Stomach (tissue), 19 donors: ENCODE measurements at places on chromosomes 12 and 14.

DNA sequence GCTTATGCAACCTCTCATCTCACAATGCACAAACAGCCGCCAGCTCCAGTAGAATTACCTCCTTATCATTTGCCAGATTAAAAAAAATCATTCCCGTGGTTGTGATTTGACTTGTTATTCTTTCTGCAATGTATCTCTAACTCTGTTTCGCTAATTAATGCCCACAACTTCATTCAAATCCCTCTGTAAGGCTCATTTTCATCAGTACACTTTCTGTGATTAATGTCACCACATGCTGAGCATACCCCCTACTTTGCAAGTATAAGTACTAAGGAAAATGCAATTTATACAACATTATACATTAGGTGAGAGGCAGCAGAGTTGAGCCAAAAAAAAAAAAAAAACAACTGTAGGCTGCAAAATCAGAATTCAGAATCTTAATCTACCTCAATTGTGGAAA, 166.0 kb downstream of the FSCB start:
- no peak for DNase-seq

DNA sequence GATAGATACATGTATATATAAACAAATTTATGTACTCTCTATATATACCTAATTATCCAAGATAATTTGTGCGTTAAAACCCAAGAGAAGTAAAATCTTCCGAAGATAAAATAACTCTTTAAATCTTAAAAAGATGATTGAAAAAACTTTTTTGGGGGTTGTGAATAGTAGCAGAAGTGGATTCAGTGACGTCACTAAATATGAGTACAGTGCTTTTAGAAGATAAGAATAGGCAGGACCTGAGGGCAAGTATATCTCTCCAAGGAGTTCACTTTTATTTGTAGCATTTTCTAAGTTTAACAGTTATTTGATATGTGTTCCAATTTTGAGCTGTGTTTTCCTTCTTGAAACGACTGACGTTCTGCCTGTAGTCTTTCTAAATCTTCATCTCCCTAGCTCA, 319.8 kb downstream of the PPFIA2 start:
- no peak for DNase-seq

DNA sequence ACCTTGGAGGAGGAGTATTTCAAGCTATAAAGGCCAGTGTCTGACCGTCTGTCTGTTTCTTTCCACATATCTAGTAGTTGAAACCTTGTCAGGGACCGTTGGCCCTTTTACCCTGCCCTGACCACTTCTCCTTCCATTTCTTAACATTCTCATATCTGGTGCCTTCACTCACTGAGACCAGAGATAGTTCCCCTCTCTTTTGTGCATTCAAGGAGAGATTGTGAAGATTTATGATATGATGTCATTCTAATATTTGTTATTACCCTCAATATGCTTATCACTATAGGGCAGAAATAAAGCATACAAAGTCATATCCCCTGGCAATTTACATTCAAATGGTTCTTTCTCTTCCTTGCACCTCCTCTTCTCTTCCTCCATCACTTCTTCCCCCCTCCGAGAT, 83.3 kb downstream of the PLXNC1 start:
- DNase-seq, result no peak

- DNase-seq, result peak; percentile 87
Measured at GRCh38 chr14:57502586-57503254, 9.1 kb upstream of the CCDC198 start.

- peak; percentile 57 for DNase-seq
Measured at GRCh38 chr12:54159140-54159539, 29.6 kb downstream of the SMUG1 start.

DNA sequence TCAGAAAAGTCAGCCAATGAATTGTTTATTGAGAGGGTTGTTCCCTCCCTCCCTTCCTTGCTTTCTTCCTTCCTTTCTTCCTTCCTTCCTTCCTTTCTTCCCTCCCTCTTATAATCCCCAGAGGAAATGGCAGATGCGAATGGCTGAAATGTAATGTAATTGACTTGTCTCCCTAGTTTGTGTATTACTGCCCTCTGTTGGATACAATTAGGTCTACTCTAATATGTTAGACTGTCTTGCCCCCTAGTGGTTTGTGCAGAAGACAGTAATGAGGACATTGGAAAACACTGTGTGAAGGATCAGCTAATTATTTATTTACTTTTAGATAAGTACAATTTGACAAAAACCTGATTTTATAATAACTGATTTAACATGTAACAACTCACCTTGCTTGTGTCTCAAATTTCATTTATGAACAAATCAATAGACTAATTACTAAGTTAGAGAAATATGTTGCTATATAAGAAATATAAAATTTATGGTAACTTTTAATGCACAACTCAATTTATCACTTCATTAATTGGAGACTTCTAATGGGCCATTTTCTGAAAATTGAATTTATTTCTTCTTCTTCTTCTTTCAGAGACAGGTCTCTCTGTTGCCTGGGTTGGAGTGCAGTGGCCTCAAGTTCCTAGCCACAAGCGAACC, 229.8 kb upstream of the LRIG3 start:
- DNase-seq, result no peak

DNA sequence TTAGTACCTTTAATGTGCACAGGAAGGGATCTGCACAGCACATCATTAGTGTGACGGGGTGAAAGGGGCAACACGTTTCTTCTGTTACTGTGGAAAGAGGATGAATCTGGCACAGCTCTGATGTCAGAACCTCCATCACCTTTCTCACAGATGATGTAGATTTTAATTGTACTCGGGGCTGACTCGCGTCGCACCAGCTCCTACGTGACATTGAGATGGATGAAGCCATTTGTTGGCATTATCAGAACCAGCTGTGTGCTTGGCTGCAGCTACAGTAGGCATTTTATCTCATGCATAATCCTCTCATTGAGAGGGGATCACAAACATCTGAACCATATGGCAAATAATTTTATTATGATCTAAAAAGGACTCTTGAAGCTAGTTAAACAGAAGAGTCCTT, 173.6 kb downstream of the PDZRN4 start:
- peak; percentile 10 for DNase-seq

DNA sequence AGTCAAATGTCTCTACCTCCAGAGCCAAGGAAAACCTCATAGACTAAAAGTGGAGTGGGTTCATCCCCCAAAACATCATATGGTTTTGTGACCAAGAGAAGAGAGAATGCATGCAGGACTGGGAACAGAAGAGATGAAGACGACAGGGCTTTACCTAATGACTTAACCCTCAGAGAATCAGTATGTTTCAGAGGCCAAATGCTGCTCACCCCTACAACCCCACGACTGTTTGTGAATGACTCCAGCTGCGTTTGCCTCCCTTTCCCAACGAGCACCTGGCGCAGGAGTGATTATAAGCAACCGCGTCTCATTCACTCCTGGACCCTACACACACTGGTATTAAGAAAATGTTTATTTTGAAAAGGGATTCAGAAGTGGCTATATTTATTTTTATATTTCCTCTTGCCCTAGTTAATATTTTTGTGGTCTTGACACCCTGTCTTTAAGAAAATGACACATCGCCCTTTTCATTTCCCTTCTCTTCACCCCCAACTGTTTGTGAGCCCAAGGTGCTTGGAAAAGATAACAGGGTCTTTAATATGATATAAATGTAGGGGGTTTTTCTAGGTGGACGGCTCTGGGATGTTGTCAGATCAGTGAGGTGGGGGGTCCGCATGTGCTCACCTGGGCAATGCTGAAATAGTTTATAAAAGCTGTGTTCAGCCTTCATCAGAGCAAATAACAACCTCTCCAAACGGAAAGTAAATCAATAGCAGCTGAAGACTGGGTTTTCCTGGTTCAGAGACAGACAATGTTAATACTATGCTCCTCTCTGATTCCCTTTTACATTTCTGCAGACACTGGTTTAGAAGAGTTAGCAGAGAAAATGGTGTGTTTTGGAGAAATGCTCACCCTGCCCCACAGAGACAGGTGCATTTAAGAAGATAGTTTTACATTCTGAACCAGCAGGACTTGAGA, 77.7 kb downstream of the SLC15A4 start:
- DNase-seq, result no peak

GRCh38 chr12:18899678-18900317, 161.9 kb downstream of the CAPZA3 start:
- DNase-seq, result no peak

- no peak for DNase-seq
Measured at GRCh38 chr12:19085090-19085489, 44.4 kb upstream of the PLEKHA5 start.

GRCh38 chr12:27673101-27673718, 23.0 kb upstream of the REP15 start:
- no peak for DNase-seq
